ENCODE measurements at places on chromosomes 5 and 9.

DNA sequence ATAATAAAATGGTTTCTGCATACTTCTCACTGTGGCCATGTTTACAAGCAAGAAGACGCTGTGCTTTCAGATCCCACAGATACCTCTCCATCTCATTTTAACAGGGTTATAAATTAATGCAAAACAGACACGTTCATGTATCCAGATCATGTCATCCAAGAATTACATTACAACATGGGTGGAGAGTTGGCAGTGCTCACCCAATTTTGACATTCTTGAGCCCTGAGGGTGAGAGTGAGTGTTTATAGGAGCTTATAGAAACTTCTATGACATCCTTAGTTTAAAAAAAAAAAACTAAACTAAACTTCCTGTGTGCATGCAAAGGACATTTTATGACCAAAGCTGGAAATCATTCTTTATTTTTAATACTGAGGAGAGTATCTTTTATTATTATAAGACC, 9.1 kb downstream of the PRKACG start:
- no peak for DNase-seq

- DNase-seq: no peak
These were observed 31.6 kb downstream of the PROP1 start for GRCh38 chr5:177964471-177964870.

GRCh38 chr5:109705596-109705995, 15.9 kb downstream of the MAN2A1 start:
- DNase-seq: no peak

- no peak for DNase-seq
These were observed 4.5 kb downstream of the EBF1 start for GRCh38 chr5:159095151-159095721.

DNA sequence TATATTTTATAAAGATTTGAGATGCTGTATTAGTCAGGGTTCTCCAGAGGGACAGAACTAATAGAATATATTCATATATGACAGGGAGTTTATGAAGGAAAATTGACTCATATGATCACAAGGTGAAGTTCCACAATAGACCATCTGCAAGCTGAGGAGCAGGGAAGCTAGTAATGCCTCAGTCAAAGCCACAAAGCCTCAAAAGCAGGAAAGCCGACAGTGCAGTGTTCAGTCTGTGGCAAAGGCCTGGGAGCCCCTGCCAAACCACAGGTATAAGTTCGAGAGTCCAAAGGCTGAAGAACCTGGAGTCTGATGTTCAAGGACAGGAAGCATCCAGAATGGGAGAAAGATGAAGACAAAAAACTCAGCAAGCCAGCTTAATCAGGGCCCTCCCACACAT, 382.2 kb downstream of the LRRC70 start:
- DNase-seq: no peak

GRCh38 chr5:35354751-35355150, 124.5 kb upstream of the PRLR start:
- DNase-seq: no peak

GRCh38 chr5:369151-369868, 47.8 kb downstream of the AHRR start:
- no peak for DNase-seq

GRCh38 chr5:37792975-37793631, 46.7 kb downstream of the GDNF start:
- no peak for DNase-seq

DNA sequence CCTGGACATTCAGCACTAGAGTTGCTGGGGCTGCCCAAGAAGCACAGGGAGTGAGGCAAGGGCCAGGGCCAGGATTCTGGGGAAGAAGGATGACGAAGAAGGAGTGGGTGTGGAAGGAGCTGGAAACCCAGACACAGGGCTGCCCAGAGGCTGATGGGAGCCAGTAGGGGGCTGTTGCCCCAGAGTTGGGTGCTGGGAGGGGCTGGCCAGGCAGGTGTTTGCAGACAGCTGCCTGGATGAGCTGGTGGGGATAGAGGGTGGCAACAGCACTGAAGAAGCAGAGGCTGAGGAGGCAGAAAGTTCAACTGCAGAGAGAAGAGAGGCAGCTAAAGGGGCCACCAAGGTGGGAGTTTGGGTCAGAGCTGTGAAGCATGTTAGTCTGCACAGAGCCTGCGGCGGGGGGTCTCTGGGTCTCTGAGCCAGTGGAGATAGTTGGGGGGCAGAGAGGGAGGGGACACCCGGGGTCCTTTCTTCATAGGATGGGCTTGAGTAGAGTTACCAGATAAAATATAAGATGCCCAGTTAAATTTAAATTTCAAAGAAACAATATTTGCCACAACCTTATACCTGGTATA, 2.5 kb upstream of the AQP7 start:
- DNase-seq: no peak

- no peak for DNase-seq
These were observed 122.5 kb upstream of the RUSC2 start for GRCh38 chr9:35367451-35367850.

DNA sequence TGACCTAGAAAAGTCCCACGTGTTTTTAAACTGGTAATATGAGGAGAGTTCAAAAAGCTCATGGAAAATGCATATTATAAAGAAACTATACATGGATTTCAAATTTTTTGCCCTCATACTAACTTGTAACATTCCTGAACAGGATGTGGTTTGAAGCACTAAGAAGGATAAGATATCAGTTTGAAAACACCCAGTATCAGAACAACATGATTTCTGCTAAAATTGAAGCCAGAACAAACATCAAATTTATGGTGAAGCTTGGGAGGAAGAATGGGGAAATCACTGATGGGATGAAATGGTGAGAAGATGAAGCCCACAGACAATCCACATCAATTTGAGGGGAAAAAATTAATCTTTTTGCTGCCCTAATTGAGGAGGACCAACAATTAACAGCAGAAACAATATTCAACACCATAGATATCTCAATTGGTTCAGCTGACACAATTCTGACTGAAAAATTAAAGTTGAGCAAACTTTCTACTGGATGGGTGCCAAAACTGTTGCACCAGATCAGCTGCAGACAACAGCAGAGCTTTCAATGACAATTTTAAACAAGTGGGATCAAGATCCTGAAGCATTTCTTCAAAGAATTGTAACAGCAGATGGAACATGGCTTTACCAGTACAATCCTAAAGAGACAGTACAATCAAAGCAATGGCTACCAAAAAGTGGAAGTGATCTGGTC, 113.2 kb upstream of the SNX2 start:
- no peak for DNase-seq

DNA sequence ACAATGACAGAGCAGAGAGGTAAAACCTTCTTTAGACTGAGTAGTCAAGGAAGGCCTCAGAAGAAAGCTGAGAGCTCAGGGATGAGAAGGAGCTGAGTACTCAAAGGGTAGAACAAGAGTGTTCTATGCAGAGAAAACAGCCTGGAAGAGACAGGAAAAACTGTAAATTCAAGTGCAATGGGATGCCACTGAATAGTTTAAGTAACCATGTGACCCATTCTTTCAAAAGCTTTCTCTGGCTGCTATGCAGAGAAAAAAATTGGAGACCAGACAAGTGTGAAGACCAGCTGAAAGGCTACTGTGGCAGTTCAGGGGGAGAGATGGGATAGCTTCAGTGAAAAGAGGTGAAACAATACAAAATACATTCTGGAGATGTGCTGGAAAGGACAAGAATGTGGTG, 61.3 kb upstream of the RNF38 start:
- no peak for DNase-seq

- no peak for DNase-seq
These were observed 797.7 kb upstream of the EDIL3 start for GRCh38 chr5:85182344-85182743.

Data from stimulated activated CD4-positive, alpha-beta T cell treated with anti-CD3 and anti-CD28 coated beads, Interleukin-1b, Interleukin-23, amount 100 ng/mL, for 24 hours (primary cell).